ENCODE measurements at places on chromosomes 13 and 19.

- DNase-seq, result no peak
These were observed 4.6 kb upstream of the CDC42EP5 start for GRCh38 chr19:54477650-54478049.

DNA sequence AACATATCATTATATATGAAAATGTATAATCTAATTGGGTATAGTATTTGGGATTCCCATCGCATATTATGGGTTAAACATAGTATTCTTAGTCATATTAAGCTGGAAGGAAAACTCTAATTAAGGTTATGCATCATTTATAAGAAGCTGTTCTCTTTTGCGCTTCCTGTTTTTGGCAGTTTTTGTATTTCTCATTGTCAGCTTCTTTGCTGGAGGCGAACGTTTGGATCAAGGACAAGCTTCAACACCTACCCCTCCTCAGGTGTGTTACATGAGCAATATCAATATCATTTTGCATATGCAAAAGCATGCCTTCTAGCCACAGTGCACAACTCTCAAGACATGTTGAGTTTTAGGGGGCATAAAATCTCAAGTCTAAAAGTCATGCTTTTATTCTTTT lies 439.8 kb downstream of the TDRD3 start:
- no peak for DNase-seq

- DNase-seq, result no peak
These were observed 8.9 kb downstream of the HAS1 start for GRCh38 chr19:51714848-51715247.

DNA sequence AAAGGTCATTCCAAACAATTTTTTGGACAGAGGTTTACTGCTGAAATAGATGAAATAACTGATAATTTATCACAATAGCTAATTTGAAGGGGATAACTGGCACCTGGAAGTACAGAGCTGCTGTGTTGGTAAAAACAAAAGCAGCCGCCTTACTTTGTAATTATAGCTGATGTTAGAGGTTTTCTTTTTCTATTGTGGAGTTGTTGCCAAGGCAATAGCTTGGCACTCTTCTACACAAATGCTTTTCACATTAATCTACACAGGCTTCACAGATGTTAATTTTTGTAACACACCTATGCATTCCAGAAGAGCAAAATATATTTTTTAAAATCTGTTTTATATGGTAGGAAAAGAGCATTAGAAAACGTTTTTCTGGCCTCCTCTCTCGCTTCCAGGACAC lies 56.9 kb downstream of the LACC1 start:
- no peak for DNase-seq

DNA sequence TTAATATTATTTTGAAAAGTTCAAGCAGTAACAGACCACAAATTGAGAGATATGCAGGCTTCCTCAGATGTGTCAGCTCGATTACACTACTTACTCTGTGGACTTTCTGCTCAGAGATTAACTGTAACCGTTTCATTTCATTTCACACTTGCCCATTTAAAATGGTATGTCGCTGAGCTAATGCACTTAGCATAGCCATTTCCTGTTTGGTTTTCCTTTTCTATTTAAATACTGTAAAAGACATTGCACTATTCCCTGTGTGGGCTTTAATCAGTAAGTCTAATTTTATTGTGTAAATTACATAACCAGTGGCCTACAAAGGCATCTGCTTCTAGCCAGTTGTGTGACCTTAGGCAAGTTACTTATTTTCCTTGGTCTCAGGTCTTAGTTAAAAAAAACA lies 237.6 kb downstream of the LACC1 start:
- no peak for DNase-seq

GRCh38 chr19:13011653-13012389 lies 16.5 kb downstream of the NFIX start:
- no peak for DNase-seq

GRCh38 chr13:40813667-40814454 lies 24.4 kb downstream of the SLC25A15 start:
- DNase-seq, result no peak

DNA sequence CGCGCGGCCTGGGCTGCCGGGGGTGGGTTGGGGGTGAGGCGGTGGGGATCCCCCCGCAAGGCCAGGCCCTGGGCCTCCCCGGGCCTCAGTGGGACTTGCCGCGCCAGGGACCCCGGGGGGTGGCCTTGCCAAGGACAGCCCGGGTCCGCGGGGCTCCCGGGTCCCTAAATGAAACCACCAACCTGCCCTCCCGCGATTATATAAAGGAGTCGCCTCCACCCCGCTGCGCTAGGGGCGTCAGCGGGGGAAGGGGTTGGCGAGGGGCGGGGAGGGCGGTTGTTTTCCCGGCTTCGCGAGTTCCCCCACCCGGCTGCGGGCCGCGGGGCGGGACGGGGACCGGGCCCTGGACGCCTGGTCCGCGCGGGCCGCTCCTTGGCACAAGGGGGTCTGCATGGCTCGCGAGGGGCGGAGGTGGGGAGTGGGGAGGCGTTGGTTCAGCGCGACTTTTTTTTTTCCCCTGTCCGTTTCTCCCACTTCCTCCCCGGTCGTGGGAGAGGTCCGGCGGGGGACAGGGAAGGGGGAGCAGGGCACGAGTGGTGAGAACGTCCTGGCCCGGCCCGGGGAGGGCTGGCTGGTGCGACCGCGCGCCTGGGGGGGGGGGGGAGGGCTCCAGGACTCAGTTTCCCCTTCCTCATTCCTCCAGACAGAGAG lies 822 bp upstream of the ZBTB7A start:
- no peak for DNase-seq

Measured in NCI-H187 (cell line).